Esophagus (tissue), 2 donors: ENCODE measurements at places on chromosomes 12 and 14. TPM values are rescaled to one million over a fixed set of nuclear protein-coding genes. Genes with fewer than 3 reads are reported as not detected.

Gene SERPINA9
- polyA plus RNA-seq, result not detected

Gene KLRC4
- polyA plus RNA-seq, result 0.04 TPM

Gene CD163
- polyA plus RNA-seq, result 3.7 TPM

Gene CACNA1C
- 2.1 TPM for polyA plus RNA-seq
